ENCODE measurements at places on chromosomes 2 and 18.

GRCh38 chr18:48794251-48794970 lies 156.4 kb downstream of the SMAD7 start:
- DNase-seq: no peak
- no peak overlapping the region for H3K27ac ChIP-seq
- no peak overlapping the region for H3K4me3 ChIP-seq
- H3K4me1 ChIP-seq: no peaks in the 10 kb centered on the region

GRCh38 chr2:164824872-164825271 lies 16.8 kb downstream of the COBLL1 start:
- no peaks in the 10 kb centered on the region for H3K36me3 ChIP-seq
- no peak overlapping the region for H3K4me3 ChIP-seq
- no peaks in the 10 kb centered on the region for H3K27me3 ChIP-seq
- H3K27ac ChIP-seq: no peak overlapping the region

DNA sequence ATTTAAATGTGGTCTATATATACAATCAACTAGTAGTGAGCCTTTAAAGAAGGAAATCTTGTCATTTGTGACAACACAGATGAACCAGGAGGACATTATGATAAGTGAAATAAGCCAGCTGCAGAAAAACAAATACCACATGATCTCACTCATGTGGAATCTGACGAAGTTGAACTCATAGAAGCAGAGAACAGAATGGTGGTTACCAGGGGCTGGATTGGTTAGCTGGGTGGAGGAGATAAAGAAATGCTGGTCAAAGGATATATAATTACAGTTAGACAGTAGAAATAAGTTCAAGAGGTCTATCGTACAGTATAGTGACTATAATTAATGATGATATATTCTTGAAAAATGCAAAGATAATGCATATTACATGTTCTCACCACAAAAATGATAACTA lies 267.9 kb downstream of the FBXO15 start:
- no peak overlapping the region for H3K27ac ChIP-seq
- H3K4me3 ChIP-seq: no peak overlapping the region
- no peak for DNase-seq
- H3K4me1 ChIP-seq: no peaks in the 10 kb centered on the region

GRCh38 chr2:215845839-215846586 lies 167.3 kb downstream of the MREG start:
- H3K4me1 ChIP-seq: no peaks in the 10 kb centered on the region
- H3K27me3 ChIP-seq: no peaks in the 10 kb centered on the region
- H3K4me3 ChIP-seq: no peak overlapping the region
- no peak overlapping the region for H3K27ac ChIP-seq

GRCh38 chr2:207231106-207231865 lies 65.5 kb upstream of the KLF7 start:
- H3K27ac ChIP-seq: no peak overlapping the region
- no peak overlapping the region for H3K4me3 ChIP-seq
- no peaks in the 10 kb centered on the region for H3K36me3 ChIP-seq
- no peaks in the 10 kb centered on the region for H3K27me3 ChIP-seq
- no peak for DNase-seq

All from breast epithelium (tissue), 4 donors.